ENCODE measurements at places on chromosomes 5 and 9. TPM values are rescaled to one million over a fixed set of nuclear protein-coding genes. Genes with fewer than 3 reads are reported as not detected.

GLT6D1 gene
- not detected for total RNA-seq

SLC4A9 gene
- not detected for total RNA-seq

IQGAP2 gene
- total RNA-seq: 72.7 TPM

NKD2 gene
- total RNA-seq: 33.6 TPM

LRRC19 gene
- total RNA-seq: not detected

TNFSF8 gene
- total RNA-seq: 48.5 TPM

PCDHA13 gene
- total RNA-seq: not detected

CATSPER3 gene
- 0.95 TPM for total RNA-seq

NUDT12 gene
- total RNA-seq: 1.2 TPM

STKLD1 gene
- 0.59 TPM for total RNA-seq

LHX6 gene
- not detected for total RNA-seq

PCDHGA8 gene
- 0.18 TPM for total RNA-seq

CCNG1 gene
- 119 TPM for total RNA-seq

ISL1 gene
- not detected for total RNA-seq

TRPM6 gene
- not detected for total RNA-seq

SARDH gene
- total RNA-seq: 0.68 TPM

SLC2A6 gene
- 2.7 TPM for total RNA-seq

PHF24 gene
- total RNA-seq: not detected

CXCL14 gene
- total RNA-seq: not detected

FOXI1 gene
- total RNA-seq: not detected

OR13C2 gene
- not detected for total RNA-seq

FRMPD1 gene
- total RNA-seq: not detected

CCL19 gene
- total RNA-seq: not detected

PDCD1LG2 gene
- total RNA-seq: 2.5 TPM

PLAC8L1 gene
- total RNA-seq: not detected

THBS4 gene
- 0.61 TPM for total RNA-seq

OTULINL gene
- 36.3 TPM for total RNA-seq

KIF24 gene
- total RNA-seq: 7.8 TPM

PDGFRB gene
- 4.1 TPM for total RNA-seq

FOXD4 gene
- 0.23 TPM for total RNA-seq

IL7R gene
- total RNA-seq: 132 TPM

NRG2 gene
- not detected for total RNA-seq

RCL1 gene
- 28.3 TPM for total RNA-seq

STING1 gene
- 216 TPM for total RNA-seq

POLR1E gene
- 35.3 TPM for total RNA-seq

GABRA6 gene
- not detected for total RNA-seq
